ENCODE measurements at places on chromosomes 5 and 9.

DNA sequence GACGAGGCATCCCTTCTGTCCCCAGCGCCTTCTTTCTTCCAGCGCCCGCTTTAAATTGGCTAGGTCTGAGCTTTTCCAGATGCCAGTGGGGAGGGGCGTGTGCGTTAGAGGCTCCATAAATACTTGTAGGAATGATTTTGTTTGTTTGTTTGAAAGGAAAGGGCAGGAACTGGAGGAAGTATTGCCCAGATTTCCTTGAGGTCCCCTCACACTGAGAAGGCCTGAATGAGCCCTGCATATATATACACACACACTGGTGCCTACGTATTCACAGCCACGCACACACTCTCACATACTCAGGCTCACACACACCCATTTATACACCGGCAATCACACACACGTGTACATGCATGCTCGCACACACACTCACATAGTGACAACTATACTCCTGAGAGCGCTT lies 1.0 kb upstream of the SLIT3 start:
- DNase-seq: no peak

- peak; percentile 62 for DNase-seq
These were observed 30.4 kb upstream of the LTC4S start for GRCh38 chr5:179763215-179763945.

- no peak for DNase-seq
These were observed 878.2 kb upstream of the DMAC1 start for GRCh38 chr9:8677741-8678140.

GRCh38 chr5:142087920-142088679 lies 20.5 kb upstream of the NDFIP1 start:
- DNase-seq: no peak

- DNase-seq: peak; percentile 42
These were observed 21.6 kb downstream of the HMGXB3 start for GRCh38 chr5:150022158-150022531.

DNA sequence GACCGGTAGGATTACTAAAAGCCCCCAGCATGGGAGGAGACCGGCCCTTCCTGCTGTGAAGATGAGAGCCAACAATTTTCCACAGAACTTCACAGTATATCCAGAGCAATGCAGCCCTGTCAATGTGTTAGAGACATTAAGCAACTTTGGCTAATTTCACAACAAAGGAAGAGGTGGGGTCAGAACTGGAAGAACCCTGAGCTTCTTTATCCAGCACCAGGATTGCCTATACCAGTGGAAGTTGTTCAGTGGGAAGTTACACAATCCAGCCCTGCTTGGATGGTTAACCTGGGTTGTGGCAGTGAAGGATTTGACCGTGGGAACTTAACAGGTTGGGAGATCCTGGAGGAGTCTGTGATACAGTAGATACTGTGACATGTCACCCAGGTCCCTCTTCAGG lies 197.0 kb downstream of the FBN2 start:
- no peak for DNase-seq

DNA sequence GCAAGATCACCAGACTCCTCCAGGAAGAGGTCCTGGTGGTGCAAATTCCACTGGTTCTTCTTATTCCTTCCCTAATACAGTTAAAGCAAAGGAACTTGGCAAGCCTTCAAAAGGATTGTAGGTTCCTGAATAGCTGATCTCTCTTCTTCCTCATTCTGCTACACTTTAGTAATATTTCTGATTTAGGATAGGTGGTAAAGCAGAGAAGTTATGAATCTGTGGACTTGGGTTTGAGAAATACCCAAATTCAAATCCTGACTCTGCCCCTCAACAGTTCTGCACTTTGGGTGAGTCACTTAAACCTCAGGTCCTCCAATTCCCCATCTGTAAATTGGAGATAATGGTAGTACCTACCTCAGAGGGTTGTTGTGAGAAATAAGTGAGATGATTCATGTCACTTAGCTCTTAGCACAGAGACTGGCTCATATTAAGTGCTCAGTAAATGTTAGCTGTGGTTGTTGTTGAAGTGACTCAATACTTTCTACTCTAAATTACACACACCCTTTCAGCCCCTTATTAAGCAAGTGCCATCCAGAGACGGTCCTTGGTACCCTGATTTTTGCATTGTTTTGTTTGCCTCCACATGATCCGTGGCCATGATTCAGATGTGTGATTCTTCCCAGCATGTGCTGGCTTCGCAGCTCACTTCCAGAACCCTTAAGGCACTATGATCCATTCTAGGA lies 5.2 kb downstream of the SH3RF2 start:
- DNase-seq: no peak

- DNase-seq: no peak
These were observed 163.5 kb downstream of the ARL15 start for GRCh38 chr5:54146916-54147315.

GRCh38 chr5:147479444-147479843 lies 30.4 kb downstream of the DPYSL3 start:
- DNase-seq: no peak

DNA sequence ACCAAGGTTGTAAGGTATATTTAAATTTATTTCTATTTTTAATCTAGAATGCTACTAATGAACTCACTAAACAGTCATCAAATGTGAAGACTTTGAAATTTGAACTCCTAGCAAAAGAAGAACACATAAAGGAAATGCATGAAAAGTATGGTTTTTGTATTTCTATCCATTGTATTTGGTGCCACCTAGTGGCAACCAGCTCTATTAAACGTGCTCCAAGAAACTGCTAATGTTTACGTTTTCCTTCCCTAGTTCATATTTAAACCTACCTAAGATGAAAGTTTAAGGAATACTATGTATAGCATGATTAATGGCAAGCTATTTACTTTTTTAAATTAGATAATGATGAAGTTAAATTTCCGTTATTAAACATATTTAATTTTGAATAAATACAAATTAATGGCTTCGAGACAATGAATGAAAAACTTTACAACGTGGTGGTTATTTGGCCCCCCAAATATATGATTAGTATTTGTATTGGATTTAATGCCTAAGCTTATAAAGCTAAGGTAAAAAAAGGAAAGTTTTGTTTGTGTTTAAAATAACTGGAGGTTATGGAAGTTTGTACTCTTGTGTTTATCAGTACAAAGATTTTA lies 115.9 kb upstream of the SH3GL2 start:
- DNase-seq: peak; percentile 19

DNA sequence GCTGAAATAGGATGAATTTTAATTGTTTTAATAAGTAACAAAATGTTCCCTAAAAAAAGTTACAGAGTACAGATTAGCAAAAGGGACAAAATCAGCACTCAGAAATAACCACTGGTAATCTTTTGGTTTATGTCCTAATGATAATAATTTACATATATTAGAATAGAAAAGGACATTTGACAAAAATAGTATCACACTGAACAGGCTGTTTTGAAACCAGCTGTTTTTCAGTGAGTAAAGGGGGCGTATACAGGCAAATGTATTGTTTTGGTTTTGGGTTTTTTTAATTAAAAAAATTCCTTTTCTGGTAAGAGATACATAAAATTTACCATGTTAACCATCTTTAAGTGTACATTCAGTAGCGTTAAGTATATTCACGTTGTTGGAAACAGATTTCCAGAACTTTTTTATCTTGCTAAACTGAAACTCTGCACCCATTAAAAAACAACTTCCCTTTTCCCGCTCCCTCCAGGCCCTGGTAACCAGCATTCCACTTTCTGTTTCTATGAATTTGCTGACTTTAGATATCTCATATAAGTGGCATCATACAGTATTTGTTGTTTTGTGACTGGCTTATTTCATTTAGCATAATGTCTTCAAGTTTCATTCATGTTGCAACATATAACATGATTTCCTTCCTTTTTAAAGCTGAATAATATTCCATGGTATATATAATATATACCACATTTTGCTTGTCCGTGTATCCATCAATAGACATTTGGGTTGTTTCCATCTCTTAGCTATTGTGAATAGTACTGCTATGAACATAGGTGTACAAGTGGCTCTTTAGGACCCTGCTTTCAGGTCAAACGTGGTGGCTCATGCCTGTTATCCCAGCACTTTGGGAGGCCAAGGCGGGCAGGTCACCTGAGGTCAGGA lies 20.6 kb upstream of the LARP1 start:
- DNase-seq: no peak

DNA sequence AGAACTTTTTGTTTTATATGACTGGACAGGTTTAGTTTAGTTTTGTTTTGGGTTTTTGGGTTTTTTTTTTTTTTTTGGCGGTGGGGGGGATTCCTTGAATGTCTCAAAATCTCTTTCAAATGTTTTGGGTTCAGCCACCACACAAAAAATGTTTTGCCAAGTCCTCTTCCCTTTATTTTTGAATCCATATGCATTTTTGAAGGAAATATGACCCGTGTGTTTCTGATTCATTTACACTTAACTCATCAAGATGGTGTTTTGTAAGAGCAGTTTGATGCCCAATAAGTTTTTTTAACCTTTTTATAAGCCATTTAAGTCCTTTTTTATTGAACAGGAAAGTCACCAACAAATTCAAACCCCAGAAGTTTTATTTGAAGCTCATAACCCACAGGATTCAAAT lies 209.8 kb downstream of the CWC27 start:
- no peak for DNase-seq

GRCh38 chr5:101271416-101271815 lies 368.3 kb upstream of the ST8SIA4 start:
- DNase-seq: no peak

DNA sequence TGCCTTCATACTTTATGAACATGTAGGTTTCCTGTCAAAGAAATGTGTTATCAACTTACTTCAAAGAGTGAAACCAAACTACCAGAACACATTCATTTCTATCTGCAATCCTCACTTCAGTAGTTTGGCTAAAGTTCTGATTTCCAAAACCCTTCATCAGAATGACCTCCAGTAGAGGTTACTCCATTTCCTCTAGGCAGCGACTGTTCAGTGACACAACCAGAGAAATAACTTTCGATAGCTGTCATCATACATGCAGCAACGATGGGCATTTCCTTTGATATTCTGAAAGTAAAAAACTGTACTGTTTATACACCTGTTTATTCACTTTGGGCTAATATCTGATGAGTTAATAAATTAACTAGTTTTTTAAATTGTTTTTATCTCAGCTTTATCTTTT lies 532.5 kb upstream of the IZUMO3 start:
- DNase-seq: no peak

- no peak for DNase-seq
These were observed 69.8 kb downstream of the SGCD start for GRCh38 chr5:156396830-156397081.

DNA sequence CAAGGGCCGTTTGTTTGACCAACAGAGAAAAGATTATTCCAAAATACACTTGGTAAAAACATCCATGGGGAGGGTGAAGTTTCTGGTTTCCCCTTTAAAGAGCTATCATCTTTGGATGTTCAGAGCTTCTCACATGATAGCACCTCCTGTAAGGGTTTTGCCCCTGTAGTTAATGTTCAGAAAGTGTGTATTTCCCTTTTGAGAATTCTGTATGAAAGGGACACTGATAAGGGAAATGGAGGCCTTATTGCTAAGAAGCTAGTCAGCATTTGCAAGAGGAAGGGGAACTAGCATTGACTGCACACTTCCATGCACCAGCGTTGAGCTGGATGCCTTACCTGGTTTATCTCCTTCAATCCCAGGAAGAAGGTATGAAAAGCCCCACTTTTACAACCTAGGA lies 31.5 kb upstream of the C5orf58 start:
- no peak for DNase-seq

GRCh38 chr5:92942762-92943161 lies 638.3 kb downstream of the NR2F1-AS1 start:
- DNase-seq: no peak

DNA sequence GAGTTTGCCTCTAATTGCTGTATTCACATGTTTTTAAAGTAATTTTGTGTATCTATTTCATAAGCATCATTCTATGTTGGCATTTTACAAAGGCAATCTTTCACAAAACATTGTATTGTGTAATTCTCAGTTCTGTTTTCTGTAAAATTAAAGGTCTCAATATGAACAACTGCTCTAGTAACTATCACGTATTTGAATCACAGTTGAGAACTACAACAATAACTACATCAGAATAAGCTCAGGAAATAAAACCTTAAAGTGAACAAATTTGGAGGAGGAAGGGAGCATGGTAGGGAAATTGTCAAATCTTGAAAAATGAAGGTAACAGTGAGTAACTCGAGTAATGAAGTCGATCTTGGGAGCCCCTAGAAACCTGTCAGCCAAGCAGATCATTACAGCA lies 22.5 kb upstream of the CAMK4 start:
- no peak for DNase-seq

DNA sequence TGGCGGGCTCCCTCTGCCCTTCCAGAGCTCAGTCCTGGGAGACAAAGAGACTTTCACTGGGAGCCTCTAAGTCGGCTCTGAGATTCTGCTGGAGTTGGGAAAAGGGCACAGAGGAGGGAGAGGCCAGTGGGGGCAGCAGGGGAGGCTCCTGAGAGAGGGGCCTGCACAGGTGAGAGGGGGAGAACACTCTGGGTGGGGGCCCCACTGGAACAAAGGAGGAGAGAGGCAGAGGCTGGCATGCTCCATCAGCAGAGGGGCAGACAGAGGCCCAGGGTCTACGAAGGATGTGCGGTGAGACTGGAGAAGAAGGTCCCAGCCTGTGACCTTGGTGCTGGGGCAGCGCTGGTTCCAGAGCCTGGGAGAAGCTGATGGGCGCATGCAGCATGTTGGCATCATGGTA lies 8.9 kb downstream of the TCF7 start:
- DNase-seq: no peak

- DNase-seq: peak; percentile 46
These were observed 1.2 kb upstream of the RNF38 start for GRCh38 chr9:36401164-36401740.

DNA sequence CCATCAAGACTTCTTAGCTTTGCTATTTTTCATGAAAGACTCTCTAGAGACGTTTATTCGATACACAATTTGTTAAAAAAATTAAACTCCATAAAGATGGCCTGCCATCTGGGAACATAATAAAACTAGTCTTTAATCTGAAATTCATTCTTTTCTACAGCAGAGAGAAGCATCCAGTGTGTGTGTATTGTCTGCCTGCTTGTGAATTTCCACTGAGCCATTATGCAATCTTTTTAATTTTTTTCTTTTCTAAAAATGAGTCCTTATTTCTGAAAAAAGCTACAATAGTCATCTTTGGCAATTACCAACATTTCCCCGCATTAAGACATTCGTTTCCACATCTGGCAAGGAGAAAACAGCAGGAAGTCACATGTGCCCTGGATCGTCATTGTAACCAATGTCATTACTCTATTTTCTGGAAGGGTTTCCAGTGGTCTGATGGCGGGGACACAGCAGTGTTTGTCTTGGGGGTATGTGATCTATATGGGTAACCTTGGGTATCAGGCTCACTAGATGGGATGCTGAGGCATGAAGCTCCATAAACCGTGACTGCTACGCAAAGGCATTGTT lies 263.1 kb downstream of the MSX2 start:
- DNase-seq: no peak

DNA sequence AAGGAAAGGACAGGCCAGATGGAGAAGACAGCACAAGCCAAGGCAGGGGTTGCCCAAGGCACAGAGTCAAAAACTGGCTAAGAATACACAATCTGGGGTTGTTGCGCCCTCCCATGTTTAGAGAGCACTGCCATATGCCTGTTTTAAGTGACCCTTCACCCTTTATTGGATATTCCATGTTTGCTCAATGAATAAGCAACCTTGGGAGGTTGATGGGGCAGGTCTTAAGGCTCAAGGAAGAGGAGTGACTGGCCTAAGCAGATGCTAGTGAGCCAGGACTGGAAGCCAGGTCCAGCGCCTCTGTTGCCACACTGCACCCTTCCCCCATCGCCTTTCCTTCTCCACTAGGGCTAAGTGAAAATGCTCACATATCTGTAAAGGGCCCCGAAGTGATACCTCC lies 6.7 kb downstream of the TXN start:
- DNase-seq: no peak

All from fibroblast of skin of left biceps (primary cell).